Stimulated activated CD8-positive, alpha-beta memory T cell treated with anti-CD3 and anti-CD28 coated beads, Interleukin-4, amount 100 ng/mL, for 1 hour (primary cell): ENCODE measurements at places on chromosomes 5 and 9.

DNA sequence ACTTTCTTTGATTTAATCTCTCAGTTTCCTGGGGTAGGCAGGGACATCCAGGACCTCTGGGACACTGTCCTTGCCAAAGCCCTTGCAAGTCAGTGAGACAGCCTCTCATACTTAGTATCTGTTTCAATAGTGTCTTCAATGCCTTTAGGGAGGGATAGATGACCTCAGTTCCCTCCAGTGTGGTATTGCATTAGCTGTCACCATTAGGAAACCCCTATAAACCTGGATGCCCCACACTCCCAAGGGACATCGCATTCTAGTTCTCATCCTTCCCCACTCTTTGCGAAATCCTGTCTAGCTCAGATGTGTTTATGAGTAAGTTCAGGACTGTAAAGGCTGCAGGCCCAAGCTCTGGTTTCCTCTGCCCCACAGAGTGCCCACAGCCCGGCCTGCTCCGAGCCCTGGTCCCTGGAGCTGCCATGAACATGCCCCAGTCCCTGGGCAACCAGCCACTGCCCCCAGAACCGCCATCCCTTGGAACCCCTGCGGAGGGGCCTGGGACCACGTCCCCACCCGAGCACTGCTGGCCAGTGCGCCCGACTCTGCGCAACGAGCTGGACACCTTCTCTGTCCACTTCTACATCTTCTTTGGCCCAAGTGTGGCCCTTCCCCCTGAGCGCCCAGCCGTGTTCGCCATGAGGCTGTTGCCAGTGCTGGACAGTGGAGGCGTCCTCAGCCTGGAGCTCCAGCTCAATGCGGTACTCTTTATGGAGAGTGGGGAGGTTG, 13.2 kb downstream of the TMEM8B start:
- DNase-seq, result no peak

DNA sequence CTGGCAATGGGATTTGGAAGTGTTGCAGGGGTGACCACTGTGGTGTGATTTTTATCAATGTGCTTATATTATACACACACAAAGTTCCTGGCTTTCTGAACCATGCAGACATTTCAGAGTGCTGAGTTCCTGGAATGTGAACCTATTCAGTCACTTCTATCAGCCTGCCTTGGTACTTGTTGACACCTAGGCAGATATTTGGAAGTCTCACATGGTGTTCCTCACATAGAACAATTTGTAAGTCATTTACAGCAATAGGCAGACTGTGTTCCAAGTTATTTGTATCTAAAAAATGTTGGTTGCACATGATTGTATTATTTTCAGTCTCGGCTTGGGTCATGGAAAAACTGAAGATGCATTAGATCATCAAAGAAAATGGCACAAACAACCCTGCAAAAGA, 182.2 kb downstream of the SREK1 start:
- no peak for DNase-seq

DNA sequence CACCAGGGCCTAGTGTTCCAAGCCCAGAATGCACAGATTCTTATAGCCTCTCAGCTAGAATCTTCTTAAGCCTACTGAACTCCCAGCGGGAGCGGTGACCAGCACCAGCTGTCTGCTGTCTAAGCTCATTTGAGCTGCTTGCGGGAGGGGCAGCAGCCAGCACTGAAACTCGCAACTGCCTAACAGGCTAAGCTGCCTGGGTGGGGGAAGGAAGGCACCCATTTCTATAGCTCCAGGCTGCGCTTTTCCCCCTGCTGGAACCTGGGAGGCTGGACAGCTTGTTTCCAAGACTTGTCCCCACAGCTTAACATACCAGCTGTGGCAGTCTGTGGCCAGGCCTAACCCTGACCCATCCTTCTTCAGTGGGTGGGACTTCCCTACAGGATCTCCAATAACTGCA, 512.9 kb downstream of the EFNA5 start:
- no peak for DNase-seq

GRCh38 chr5:42422656-42423280, 471 bp upstream of the GHR start:
- no peak for DNase-seq

DNA sequence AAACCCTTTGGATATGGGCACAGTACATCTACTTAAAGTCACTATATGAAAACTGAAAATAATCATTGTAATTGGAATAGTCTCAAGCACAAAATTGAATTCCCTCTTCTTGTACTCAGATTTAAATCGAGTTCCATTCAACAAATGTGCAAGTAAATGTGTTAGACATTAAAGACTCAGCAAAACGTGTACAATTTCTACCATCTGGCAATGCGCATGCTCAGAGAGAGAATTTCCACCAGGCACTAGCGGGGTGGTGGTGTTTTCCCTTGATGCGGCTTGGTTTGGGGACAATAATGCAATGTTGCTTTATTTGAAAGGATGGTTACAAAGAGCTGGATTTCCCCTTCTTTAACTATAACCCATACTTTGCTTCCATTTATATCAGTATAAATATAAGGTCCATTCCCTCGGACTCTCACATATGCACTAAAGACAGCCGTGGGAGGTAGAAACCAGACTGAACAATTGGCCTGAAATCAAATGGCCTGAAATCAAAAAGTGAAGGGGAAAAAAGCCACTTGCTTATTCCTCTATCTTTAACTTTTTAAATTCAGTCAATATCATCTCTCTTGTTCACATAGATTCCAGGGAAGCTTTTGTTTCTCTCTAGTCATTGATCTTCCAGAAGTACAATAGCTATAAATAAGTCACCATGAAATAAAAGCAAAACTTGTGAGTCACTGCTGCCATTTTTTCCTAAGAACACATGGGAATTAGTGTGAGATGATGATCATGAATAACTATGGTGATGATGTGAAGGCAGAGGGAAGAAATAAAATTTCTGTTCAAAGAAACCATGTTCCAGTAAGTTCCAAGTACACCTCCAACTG, 59.2 kb downstream of the ADAMTS12 start:
- DNase-seq, result no peak

DNA sequence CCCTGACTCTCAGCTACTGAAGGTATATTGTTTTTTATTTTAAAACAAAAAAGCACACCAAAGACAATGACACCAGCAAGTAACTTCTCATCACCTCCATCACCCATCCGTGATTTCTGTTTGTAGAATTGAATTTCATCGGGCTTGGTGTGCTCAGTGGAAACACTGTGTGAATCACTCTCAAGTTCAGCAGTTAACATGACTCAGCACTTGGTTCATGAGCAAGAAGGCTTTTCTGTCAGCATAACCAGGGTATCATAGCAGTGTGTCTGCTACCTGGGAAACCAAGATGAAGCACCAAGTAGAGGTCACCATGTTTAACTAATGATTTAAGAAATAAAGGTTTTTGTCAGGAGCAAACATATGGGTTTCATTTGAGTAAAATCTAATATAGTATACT, 123.7 kb downstream of the INSYN2B start:
- no peak for DNase-seq

GRCh38 chr9:11016081-11016480, 403.3 kb upstream of the PTPRD start:
- no peak for DNase-seq

DNA sequence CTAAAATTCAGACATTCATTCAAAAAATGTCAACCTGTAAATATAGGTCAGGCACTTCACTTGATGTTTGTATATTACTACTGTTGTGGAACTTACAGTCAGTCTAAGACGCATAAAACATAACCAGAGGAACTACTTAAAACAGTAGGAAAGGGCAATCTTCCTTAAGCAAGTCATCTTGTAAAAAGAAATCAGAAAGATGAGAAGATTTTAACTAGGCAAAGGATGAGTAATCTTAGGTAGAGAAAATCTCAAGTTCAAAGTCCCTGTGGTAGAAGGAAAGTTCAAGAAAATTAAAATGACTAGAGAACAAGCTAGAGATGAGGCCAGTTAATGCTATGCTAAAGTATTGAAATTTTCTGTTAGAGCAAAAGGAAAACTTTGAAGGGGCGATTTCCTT, 152.4 kb downstream of the RAPGEF6 start:
- no peak for DNase-seq

- DNase-seq, result no peak
Measured at GRCh38 chr5:55701462-55702103, 10.5 kb downstream of the SLC38A9 start.

DNA sequence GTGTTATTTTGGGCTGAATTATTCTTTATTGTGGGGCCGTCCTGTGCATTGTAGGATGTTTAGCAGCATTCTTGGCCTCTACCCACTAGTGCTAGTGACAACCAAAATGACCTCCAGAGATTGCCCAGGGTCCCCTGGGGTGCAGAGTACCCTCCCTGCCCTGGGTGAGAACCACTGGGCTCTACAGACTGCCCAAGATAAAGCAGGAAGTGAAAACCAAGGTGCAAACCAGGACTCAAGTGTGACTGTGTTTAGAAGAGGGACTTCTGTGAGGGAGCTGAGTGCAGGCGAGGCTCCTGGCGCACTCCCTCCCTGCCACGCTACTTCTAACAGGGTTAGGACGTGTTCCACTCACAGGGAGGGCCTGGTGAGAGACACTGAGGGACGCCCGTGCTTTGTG, 41.6 kb downstream of the USP20 start:
- no peak for DNase-seq

GRCh38 chr5:167936022-167936421, 355.4 kb upstream of the WWC1 start:
- no peak for DNase-seq

- no peak for DNase-seq
Measured at GRCh38 chr9:136771907-136772415, 7.6 kb upstream of the LCN15 start.

DNA sequence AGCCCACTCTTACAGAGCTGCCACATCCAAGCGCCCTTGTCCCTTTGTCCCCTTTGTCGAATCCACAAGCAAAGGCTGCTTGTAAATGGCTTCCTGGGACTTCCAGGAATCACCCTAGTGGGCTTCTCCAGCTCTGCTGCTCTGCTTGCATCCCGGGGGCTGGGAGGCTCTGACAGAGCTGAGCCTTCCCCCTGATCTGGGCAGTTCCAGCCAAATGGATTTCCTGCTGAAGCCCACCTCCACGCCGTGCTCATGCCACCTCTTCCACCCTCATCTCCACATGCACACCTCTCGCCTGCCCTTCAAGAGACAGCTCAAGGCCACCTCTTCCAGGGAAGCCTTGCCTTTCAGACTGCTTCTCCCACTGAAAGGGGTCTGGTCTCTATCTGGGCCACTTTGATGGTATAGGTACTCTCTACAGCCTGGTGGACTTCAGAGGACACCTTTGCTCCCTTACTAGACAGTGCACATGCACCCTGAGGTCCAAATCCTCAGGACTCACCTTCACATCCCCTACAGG, 106.2 kb downstream of the LHFPL2 start:
- no peak for DNase-seq

GRCh38 chr5:133669472-133669871, 57.1 kb upstream of the FSTL4 start:
- DNase-seq, result no peak

- no peak for DNase-seq
Measured at GRCh38 chr5:587403-587802, 24.7 kb upstream of the CEP72 start.

- DNase-seq, result no peak
Measured at GRCh38 chr9:113990975-113991471, 87.1 kb downstream of the AMBP start.

GRCh38 chr9:126876531-126876930, 16.1 kb downstream of the ZBTB34 start:
- no peak for DNase-seq

DNA sequence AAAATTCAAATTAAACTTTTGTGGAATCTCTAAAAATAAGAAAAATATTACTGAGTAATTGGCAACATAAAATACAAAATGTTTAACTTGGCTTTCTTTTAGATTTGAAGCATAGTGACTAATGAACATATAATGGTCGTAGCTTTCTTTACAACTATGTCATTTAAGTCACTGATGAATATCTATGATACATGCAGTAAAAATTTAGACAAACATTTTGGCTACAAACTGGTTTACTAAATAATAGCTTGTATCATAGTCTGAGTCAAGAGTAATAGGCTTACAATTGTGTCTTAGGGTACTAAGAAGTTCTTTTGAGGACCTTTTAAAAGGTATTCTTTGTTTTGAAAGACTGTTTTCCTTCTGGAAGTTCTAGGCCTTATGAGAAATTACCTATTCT, 2.0 kb upstream of the APC start:
- no peak for DNase-seq

DNA sequence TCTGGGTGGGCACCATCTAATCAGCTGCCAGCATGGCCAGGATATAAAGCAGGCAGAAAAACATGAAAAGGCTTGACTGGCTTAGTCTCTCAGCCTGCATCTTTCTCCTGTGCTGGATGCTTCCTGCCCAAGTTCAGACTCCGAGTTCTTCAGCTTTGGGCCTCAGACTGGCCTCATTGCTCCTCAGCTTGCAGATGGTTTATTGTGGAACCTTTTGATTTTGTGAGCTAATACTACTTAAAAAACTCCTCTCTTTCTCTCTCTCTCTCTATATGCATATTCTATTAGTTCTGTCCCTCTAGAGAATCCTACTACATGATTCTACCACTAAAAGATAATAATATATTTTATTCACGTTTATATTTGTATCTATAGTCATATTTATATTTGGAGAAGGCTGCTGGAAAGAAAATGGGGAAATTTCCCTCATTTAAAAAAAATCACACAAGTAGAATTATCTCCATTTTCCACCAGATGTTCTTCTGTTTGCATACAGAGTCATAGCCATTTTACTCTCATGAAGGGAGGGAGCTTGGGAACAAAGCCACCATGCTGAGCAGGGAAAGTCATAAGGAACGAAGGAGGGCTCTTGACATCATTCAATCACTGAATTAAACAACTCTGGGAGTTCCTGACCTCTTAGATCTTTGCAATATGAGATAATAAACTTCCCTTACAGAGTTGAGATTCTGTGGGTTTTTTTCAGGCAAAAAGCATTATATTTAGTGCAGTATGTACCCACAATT, 1137.4 kb upstream of the CDH18 start:
- DNase-seq, result no peak

GRCh38 chr5:93611976-93612854, 29.2 kb downstream of the NR2F1 start:
- DNase-seq, result no peak

DNA sequence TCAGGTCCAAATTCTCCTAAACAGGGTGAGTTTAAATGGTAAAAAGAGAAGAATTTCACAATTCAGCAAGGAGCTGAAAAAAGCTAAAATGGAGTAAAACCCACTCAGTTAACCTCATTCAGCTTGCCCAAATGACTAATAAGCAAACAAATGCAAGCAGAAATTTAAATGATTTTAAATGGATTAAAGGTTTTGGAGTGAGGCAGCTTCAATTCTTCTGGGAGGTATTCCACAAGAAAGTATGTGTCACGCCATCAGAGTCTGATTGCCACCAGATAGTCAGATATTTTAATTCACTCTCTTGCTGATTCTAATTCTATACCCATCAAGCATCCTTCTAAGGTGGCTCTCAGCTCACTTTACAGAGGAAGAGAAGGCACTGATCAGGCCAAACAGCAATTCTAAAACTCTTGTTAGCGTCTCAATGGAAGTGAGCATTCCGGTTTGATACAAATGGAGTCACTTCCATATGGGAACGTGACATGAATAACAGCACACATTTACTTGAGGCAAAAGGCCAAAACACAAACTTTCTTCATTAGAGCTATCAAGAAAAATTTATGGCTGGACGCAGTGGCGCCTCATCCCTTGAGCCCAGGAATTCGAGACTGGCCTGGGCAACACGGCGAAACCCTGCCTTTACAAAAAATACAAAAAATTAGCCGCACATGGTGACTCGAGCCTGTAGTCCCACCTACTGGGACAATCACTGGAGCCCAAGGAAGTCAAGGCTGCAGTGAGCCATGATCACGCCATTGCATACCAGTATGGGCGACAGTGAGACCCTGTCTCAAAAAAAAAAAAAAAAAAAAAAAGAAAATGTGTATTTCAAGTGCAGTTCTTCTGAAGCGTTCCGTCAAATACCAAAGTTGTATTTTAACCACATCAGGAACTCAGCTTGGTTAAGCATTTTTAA, 2.0 kb downstream of the CLK4 start:
- DNase-seq, result no peak

GRCh38 chr9:93965830-93966577, 10.8 kb upstream of the BARX1 start:
- no peak for DNase-seq
